Stimulated activated CD4-positive, alpha-beta T cell treated with anti-CD3 and anti-CD28 coated beads, Interleukin-4, amount 100 ng/mL, for 1 hour (primary cell): ENCODE measurements at places on chromosomes 6 and 20.

DNA sequence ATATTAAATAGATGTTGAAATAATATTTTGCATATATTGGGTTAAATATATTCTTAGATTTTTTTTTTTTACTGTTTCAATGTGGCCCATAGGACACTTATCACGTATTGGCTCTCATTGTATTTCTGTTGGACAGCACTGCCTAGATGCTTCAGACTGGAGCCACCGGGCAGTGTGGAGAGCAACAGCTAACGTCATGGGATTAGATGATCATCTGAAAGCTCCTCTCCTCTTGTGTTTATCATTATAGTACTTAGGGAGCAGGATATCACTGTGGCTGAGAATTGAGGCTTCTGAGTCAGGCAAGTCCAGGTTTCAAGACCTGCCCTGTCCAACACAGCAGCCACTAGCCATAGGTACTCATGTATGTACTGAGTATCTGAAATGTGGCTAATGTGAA, 87.4 kb downstream of the ZHX3 start:
- DNase-seq = no peak

GRCh38 chr6:117205876-117206275, 59.5 kb upstream of the VGLL2 start:
- DNase-seq = no peak

DNA sequence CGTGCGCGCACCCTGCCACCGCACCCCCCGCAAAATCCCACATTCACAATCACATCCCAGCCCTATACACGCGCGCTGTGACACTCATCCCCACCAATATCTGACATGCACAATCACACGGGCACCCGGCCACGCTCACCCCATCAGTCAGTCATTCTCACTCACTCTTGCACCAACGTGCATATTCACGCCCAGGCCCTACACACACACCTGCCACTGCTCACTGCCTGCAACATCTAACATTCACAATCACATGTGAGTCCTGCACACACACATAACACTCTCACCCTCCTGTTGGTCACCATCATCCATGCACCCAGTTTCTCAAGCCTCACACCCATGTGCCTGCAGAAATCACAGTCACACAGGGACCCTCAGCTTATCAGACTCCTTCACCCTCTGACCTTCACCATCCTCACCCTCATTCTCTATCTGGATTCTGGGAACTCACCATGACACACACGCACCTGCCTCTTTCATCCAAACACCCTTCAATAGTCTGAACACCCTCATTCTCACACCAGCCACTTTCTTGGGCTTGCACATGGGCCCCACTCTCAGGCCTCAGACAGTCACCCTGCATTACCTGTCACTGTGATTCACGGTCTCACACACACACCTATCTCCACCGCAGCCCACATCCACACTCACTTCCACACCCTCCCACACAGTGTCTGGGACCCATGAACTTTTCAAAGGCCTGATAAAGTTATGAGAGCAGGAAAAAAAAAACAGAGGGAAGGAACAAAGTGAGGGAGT, 748 bp upstream of the ATP9A start:
- no peak for DNase-seq

DNA sequence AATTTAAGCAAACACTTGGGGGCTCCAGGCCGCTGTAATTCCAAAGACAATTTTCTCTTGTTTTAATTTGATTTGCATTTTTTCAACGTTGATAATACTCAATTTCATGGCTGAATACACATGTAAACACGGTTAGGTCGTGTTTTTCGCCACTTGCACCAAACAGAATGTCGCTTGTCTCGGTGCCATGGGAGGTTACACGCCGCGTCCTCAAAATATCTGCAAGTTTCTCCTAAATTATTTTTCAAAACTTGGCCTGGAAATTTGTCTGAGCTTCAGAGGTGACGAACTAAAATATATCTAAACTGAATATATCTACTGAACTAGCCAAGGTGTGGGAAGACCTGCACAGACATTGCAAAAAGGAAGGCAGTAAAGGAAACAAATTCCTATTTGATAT, 15.0 kb downstream of the FOXA2 start:
- DNase-seq = no peak

DNA sequence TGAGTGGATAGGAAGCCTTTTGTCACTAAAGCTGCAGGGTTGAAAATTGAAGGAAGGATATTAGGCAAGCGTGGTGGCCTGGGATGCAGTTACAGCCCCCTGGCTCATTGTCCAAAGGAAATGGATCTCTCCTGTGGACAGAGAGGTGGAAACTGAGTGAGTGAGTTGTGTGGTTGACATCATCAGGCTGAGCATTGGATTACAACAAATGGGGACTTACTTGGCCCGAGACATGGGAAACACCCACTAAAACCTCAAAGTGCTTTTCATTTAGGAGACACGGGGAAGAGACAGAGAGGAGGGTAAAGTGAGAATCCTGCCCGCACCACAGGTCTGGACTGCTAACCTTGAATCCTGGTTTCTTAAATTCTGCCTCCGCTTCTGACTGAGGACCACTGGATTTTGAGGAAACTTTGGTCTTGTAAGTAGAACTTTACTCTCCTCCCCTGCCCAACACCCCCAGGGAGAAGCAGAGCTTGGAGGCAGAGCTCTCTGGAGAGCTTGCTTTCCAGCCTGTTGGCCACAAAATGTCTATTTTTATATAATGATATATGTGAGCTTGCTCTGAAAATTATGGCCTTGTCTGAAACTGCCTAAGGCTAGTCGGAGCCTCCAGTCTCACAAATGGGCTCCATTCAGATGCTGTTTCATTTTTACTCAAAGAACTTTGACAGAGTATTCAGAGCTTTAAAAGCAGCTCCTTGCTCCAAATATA, at the start of gene PKIG:
TSS of gene PKIG (plus strand) at position 269 of the 715 bp plus-strand sequence. CDS start 31,978 bp downstream, outside the sequence.
- DNase-seq = no peak

DNA sequence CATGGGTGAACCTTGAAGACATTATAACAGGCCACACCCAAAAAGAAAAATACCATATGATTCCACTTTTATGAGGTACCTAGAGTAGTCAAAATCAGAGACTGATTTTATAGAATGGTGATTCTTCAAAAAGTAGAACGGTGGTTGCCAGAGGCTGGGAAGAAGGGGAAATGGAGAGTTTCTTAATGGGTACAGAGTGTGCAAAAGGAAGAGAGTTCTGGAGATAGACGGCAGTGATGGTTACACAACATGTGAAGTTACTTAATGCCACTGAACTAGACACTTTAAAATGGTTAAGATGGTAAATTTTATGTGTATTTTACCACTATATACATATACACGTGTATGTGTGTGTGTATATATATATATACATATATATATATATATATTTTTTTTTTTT, 80.8 kb downstream of the PRND start:
- no peak for DNase-seq

DNA sequence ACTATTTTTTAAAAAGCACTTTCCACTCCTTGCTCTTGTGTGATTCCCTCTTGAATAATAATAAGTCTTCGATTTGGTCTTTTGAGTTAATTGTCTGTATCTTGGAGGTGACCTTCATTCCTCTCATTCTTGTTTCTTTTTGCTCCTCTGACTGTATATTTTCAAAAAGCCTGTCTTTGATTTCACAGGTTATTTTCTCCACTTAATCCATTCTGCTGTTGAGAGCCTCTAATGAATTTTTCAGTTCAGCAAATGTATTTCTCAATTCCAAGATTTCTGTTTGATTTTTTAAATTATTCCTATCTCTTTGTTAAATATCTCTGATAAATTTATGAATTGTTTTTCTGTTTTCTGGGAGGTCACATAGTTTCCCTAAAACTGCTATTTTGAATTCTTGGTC, 21.7 kb upstream of the KIAA1586 start:
- no peak for DNase-seq

DNA sequence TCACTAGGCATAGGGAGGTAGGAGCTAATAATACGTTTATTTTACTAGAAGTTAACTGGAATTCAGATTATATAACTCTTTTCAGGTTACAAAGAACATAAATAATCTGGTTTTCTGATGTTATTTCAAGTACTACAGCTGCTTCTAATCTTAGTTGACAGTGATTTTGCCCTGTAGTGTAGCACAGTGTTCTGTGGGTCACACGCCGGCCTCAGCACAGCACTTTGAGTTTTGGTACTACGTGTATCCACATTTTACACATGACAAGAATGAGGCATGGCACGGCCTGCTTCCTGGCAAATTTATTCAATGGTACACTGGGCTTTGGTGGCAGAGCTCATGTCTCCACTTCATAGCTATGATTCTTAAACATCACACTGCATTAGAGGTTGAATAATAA, 1.1 kb downstream of the HFE start:
- no peak for DNase-seq

DNA sequence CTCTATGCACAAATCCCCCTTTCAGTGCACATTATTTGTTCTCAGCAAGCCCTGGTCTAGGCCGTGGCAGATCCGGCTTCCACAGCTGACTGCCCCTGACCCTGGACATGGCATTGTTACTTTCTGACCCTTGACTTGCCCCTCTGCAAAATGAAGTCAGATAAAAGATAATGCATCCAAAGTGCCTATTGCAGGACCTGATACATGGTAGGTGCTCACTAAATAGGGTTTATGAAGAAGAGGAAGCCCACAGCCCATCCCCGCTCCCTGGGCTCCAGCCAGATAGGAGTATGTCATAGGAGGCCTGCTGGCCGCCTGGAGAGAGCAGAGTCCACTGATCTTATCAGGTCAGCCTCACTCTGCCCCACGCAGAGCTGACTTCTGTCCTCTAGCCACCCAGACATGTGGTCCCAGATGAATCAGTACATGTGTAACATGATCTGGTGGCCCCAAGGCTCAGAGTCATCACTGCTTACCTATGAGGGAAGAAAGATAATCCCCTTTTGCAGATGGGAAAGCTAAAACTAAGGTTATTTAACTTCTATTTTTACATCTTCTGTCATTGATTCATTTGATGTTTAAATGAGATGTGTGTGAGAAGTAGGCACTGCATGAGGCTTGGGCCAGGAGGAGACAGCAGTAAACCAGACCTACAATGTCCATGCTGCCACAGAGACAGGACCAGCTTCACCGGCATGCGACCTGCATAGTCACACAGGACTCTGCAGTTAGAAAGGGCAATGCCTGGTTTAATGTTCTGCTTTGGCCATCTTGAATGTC, 20.4 kb downstream of the MAFB start:
- DNase-seq = no peak

GRCh38 chr20:58571693-58572427, 56.7 kb upstream of the APCDD1L start:
- DNase-seq = no peak

- no peak for DNase-seq
These were observed 686 bp downstream of the COL12A1 start for GRCh38 chr6:75204959-75205775.

GRCh38 chr6:13508711-13509705, 21.6 kb upstream of the GFOD1 start:
- DNase-seq = no peak
